ENCODE measurements at places on chromosomes 7 and 10.

- DNase-seq: no peak
Observed at GRCh38 chr10:79405995-79406515, 39.4 kb downstream of the ZCCHC24 start.

DNA sequence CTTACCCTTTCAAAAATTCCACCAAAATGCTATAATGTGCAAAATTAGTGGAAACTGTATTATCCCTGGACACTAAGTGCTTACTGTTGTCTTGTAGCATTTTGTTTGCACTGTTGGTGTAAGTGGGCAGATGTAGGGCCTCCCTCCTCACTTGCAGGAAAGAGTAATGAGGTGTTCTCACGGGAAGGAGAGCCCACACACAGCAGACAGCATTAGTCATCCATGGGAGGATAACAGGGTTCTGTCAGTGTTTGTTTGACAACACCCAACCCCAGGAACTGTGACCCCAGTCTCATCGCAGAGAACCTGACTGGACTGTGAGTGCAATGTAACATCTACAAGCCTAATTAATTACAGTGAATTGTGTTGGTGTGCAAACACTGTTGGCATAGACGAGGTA is 58.7 kb upstream of the VSTM2A start:
- DNase-seq: no peak

DNA sequence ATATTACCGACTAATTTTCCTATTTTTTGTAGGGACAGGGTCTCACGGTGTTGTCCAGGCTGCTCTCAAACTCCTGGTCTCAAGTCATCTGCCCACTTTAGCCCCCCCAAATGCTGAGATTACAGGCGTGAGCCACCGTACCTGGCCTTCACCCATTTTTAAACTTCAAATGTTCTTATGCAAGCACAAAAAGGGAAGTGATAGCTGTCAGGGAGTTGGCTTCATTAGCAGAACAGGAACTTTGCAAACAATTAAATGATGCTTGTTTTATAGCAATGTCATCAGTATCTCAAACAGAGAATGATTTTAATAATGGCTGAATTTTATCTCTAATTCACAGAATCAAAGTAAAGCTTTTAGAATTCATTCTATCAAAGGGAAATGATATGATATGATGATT is 49.8 kb upstream of the FAM171A1 start:
- no peak for DNase-seq

GRCh38 chr10:35432781-35433338 is 96.6 kb downstream of the CCNY start:
- DNase-seq: no peak

DNA sequence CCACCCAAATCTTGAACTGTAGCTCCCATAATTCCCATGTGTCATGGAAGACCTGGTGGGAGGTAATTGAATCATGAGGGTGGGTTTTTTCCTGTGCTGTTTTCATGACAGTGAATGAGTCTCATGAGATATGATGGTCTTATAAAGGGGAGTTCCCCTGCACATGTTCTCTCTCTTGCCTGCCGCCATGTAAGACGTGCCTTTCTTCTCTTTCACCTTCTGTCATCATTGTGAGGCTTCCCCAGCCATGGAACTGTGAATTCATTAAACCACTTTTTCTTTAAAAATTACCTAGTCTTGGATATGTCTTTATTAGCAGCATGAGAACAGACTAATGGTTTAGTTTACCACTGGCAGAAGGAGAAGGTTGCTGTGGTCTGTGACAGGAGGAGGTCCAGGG is 111.5 kb upstream of the RAB18 start:
- no peak for DNase-seq

GRCh38 chr7:54546081-54546985 is 4.2 kb downstream of the VSTM2A start:
- peak; percentile 51 for DNase-seq

- DNase-seq: no peak
Observed at GRCh38 chr7:140485500-140486265, 6.4 kb upstream of the MKRN1 start.

DNA sequence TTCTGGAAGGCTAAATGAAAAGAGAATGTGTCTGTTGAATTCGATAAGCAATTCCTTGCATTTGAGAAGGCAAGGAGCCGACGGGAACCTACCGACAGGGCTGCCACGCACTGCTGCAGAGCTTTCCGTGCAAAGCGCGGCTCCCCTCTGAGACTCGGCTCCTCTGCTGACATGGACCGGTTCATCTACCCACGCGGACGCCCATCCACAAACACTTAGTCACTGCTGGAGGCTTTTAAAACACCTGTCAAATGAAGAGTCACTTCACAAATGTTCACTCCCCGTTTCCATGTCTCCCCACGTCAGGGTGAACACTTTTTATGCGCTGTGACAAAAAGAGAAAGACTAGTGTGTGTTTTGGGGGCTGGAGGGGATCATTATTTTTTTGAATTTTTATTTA is 32.0 kb downstream of the AMZ1 start:
- no peak for DNase-seq

GRCh38 chr10:6364893-6365292 is 162.2 kb downstream of the PFKFB3 start:
- no peak for DNase-seq

- DNase-seq: no peak
Observed at GRCh38 chr7:55171157-55171556, 152.3 kb downstream of the EGFR start.
